ENCODE measurements at places on chromosomes 2 and 18.
A peak's percentile ranks its signal among the peaks of the same experiment; 100 is the strongest.

- DNase-seq, result no peak
These were observed 118.3 kb upstream of the NDUFV2 start for GRCh38 chr18:8984131-8984721.

- DNase-seq, result no peak
These were observed 155.6 kb downstream of the TTC32 start for GRCh38 chr2:19746137-19746600.

DNA sequence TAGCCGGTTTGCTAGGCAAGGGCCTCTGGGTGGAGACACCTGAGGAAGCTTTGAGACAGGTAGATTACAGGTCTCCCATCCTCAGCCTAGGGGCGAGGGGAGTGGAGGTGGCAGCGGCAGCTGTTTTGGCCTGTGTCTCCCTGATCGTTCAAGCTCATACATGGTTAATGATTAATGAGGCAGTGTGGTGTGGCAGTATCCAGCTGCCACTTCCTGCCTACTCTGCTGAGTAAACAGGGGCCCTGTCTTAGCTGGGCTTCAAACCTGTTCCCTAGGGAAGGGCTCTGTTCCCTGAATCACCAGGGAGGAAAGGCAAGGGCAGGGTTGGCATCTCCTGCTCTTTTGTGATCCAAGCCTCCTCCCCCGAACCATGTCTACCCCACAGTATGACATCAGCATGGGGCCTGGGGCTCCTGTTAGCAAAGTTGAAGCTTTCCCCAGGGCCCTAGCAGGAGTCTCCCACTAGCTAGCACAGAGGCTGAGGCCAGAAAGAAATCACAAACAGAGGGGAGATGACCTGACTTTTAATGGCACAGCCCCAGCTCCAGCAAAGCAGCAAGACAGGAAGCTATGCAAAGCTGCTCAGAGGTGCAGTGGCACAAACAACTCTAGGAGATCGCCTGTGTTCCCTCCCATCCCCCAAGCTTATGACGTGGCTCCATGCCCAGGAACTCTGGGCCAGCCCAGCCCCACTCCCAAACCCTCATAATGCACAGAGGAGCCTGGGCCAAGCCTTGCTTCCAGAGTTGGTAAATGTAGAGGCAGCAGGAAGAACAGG is 3.7 kb upstream of the TUBA4B start:
- peak; percentile 50 for DNase-seq

- no peak for DNase-seq
These were observed at the start of gene LGALSL for GRCh38 chr2:64453770-64454385. LGALSL (plus strand) TSS chr2:64454162; CDS start chr2:64454546, 384 bp downstream.

DNA sequence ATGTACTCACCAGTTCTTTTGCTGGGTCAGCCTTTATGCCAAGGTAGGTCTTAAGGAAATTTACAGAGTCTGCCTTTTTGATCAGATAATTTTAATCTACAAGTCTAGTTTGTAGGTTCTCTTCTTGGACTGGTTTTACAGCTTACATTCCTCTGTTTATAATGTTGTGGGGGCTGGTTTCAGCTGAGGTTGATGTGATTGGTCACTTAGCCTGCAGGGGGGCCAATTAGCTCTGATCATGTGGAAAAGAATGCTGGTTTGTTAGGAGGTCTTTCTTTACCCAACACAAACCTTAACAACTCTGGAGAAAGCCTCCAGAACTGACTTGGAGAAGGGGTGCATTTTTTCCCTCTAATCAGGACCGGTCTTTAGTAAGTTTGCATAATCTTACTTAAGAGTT is at the start of gene KCNJ13:
Gene KCNJ13 (minus strand): TSS at position 131 of the 400 bp plus-strand sequence. CDS start 5,203 bp downstream, outside the sequence.
- no peak for DNase-seq

- no peak for DNase-seq
These were observed 300.3 kb downstream of the MTX2 start for GRCh38 chr2:176569574-176569973.
